Stimulated activated CD4-positive, alpha-beta T cell treated with anti-CD3 and anti-CD28 coated beads, Interleukin-15, amount 100 ng/mL, for 1 hour (primary cell): ENCODE measurements at places on chromosomes 6 and 20.

- no peak for DNase-seq
These were observed 96.3 kb upstream of the GCM1 start for GRCh38 chr6:53244958-53245357.

- DNase-seq = no peak
These were observed 7.3 kb upstream of the TGM2 start for GRCh38 chr20:38172408-38172807.

DNA sequence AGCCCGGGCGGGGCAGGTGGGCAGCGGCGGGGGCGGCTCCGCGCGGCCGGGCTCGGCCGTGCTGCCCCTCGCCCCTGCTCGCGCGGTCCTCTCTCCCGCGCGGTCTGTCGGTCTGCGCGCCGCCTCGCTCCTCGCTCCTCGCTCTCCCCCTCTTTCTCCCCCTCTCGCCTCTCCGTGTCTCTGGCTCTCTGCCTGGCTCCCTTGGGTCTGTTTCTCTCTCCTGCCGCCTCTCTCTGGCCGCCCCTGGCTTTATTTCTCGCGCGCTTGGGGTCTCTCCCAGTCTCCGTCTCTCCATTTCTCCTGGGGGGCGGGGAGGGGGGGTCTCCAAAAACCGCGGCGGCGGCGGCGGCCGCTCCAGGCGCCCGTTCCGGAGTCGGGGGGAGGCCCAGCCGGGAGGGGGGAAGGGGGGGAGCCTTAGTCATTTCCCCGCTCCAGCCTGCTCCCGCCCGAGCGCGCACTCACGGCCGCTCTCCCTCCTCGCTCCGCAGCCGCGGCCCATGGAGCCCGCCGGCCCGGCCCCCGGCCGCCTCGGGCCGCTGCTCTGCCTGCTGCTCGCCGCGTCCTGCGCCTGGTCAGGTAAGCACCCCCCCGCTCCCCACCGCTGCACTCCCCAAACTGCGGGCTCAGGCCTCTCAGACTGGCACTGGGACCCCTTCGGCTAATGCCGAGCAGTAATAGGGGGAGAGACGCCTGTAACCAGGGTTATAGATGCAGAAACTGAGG lies at the start of gene SIRPA:
Gene SIRPA, plus strand, starts transcription at position 457 of the 723 bp plus-strand sequence. Its CDS starts 41 bp downstream, at position 498.
- DNase-seq = no peak

DNA sequence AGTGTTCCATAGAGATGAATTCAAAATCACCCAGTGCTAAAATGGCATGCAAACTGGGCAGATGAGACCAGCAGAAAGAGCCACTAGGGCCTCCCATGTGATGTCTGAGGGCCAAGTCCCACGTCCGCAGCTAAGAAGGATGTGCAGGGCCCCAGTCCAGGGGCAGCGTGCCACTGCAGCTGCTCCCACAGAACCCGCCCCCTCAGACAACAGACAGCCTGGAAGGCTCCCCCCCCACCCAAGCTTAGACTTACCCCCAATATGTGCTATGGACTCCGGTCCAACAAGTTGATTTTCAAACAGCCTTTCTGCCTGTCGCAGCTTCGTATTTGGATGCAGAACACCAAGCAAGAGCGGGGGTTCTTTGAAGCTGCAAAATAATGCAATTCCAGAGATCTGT lies 14.0 kb downstream of the APMAP start:
- DNase-seq = no peak

DNA sequence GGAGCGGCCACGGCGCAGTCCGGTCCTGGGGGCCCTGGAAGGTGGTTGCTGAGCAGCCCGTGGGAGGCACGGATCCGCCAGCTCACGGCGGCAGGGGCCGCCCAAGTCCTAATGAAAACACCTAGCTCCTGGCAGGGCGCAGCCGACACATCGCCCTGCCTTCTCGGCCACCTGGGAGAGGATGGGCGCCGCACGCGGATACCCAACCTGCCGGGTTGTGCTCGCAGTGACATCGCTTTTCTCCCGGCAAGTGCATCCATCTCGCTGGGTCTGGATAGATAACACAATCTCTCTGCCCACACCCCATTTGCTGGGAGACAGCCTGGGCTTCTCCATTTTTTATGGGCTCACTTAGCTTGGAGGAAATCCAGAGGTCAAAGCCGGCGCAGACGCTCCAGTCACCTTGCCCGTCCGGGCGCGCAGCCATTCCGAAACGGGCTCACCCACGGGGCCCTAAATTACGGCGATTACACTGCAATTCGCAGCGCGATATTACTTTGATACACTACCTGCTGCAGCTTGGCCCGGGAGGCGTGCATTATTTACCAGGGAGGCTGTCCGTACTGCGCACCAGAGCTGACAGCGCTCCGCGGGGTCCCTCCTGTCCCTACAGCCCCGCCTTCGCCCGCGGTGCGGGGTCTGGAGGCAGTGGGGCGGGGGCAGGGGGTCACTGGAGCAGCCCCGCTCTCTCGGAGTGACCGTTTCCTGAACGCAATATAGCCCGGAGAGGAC lies 36.2 kb upstream of the CCDC167 start:
- DNase-seq = no peak

- DNase-seq = no peak
These were observed 149.7 kb downstream of the TFAP2C start for GRCh38 chr20:56778765-56779195.

- no peak for DNase-seq
These were observed 44.2 kb downstream of the FNDC1 start for GRCh38 chr6:159213405-159213804.

DNA sequence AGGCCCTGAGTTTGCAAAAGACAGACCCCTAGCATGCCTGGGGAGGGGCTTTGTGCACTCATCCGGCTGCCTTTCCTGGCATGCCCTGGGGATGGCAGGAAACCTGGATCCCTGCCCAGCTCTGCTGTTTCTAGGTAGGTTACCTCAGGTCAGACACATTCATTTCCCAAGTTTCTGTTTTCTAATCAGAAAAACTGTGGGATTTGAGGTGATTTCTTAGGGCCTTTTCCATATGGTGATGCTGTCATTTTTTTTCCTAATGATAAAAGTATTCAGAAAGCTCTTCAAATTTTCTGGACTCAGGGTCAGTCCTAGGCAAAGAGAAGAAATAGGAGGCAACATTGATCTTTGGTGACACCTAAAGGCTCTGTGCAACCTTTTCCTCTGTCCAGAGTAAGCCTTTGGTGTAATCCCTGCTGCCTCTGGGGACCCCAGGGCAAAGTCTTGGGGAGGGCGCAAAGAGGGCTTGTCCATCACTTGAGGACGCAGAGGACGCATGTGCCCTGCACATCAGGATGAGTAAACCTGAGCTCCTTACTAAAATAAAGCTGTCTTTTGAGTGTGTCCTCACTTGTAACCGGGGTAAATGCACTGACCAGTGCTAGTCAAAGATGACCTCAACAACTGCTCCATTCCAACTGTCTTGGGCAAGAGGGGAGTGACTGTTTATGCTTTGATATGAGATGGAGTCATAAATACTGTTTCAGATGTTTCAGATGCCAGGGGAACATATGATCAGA lies 13.5 kb upstream of the TRAM2 start:
- no peak for DNase-seq

- DNase-seq = peak; percentile 42
These were observed 76.6 kb downstream of the SLX4IP start for GRCh38 chr20:10511509-10512251.

- DNase-seq = no peak
These were observed 3.9 kb downstream of the SLC22A2 start for GRCh38 chr6:160254467-160255312.

GRCh38 chr6:1285556-1285955 lies 26.3 kb upstream of the FOXQ1 start:
- no peak for DNase-seq
